ENCODE measurements at places on chromosomes 12 and 14.
A peak's percentile ranks its signal among the peaks of the same experiment; 100 is the strongest.

DNA sequence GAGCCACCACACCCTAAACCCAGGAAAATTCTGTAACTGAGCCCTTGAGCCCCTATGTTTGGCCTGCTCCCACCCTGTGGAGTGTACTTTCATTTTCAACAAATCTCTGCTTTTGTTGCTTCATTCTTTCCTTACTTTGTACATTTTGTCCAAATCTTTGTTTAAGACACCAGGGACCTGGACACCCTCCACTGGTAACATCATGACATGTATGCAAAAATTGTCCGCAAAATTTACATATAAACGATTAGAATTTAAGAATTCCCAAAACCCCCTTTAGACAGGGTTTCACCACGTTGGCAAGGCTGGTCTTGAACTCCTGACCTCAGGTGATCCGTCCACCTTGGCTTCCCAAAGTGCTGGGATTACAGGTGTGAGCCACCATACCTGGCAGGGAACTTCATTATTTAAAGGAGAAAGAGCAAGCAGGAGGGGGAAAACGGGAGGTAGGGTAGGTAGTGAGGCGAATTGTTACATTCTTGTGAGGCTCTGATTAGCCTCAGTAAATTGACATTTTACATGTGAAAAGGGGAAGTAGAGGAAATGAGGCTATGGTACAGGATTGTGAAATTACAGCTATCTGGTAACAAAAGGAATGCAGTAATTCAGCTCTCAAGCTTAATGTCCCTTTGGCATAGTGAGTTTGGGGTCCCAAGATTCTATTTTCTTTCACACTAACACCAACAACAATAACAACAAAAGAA is 27.6 kb downstream of the TUBA1A start:
- no peak for DNase-seq

GRCh38 chr12:108619369-108620160 is 14.1 kb downstream of the SELPLG start:
- DNase-seq = no peak

- no peak for DNase-seq
Measured at GRCh38 chr12:6084261-6084968, 40.1 kb downstream of the VWF start.

DNA sequence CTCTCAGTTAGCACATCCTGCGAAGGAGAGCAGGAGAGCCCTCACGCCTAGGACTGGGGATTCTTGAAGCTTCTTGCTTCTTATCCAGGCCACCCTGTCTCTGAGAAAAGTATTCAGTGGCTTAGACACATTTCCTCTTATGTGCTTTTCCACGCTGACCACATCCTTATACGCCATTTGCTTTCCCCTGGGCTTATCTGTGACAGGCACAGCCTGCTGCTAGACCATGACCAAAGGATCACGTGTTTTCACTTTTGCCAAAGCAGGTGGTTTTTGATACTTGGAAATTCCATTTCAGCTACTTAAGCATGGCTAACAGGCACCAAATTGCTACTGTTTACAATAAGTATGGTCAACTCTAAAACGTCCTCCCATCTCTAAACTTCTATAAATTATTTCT is 587.4 kb downstream of the AACS start:
- no peak for DNase-seq

DNA sequence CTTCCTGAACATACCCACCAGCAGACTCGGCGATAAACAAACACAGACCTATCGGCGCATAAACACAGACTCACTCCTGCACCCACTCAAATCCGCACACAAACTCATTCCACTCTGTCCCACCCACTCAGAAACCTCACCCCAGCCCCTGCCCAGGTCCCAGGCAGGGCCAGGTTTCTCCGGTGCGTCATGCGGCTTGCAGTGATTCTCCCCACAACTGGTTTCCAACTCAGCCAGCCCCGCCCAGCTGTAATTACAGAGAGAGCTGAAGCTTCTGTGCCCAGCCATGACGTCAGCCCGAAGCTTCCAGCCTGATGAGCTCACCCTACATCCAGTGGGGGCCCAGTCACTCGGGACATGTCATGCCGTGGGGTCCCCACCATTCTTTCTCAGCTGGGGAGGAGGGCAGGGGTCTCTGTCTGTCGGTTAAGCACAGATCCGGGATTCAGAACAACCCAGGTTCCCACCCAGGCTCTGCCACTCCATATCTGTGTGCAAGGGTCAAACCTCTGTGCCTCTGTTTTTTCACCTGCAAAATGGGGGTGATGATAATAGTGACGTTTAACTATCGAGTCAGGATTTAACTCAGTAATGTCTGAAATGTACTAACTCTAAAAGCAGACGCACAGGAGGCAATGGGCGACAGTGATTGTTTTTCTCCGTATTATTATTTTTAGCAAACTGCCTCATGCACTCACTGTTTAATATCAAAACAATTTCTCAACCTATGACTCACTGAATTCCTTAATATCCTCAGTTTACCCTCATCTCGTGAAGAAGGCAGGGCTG is 2.3 kb upstream of the HSPB8 start:
- DNase-seq = no peak

DNA sequence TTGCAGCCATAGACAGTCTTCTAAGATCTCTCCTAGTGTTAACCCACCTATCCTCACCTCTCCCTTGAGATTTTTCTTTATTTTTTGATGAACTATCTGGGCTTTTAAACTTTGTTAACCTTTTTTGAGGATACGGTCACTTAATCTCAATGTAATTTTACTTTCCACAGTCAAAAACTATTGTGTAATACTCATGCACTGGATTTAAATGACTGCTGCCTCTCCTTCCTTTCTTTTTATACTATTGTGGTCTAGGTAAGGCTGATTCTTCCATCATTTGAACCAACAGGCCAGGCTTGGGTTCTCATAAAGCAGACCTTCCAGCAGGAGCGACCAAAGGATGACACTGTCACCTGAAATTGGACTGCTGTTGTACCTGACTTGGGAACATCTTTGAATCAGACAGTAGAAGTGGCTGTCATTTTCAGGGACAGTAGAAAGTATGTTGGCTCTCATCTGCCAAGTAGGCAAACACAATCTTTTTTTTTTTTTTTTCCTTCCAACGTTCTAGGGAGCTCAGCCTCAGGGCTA is 689 bp upstream of the PDE3A start:
- DNase-seq = no peak

GRCh38 chr14:24129410-24129998 is 955 bp upstream of the FITM1 start:
- no peak for DNase-seq

- peak; percentile 93 for DNase-seq
Measured at GRCh38 chr14:54396493-54397335, at the start of gene CDKN3. CDKN3 (plus strand) TSS chr14:54397007; CDS start chr14:54397069, 62 bp downstream.

DNA sequence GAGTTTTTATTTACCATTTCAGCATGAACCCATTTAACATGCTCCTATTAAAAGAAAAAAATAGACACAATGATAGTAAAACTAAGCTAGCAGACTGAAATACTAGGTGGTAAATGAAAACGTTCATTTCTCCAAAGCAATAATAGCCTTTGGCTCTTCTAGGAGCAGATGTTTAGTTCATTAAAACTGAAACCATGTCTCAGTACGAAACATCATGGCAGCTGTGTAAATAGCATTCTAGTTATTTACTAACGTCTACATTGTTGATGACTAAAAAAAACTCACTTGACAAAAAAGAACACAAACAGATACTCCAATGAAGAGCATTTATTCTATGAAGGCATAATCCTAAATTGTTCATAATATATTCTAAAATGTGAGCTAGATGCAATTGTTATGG is 17.9 kb downstream of the RECQL start:
- no peak for DNase-seq

DNA sequence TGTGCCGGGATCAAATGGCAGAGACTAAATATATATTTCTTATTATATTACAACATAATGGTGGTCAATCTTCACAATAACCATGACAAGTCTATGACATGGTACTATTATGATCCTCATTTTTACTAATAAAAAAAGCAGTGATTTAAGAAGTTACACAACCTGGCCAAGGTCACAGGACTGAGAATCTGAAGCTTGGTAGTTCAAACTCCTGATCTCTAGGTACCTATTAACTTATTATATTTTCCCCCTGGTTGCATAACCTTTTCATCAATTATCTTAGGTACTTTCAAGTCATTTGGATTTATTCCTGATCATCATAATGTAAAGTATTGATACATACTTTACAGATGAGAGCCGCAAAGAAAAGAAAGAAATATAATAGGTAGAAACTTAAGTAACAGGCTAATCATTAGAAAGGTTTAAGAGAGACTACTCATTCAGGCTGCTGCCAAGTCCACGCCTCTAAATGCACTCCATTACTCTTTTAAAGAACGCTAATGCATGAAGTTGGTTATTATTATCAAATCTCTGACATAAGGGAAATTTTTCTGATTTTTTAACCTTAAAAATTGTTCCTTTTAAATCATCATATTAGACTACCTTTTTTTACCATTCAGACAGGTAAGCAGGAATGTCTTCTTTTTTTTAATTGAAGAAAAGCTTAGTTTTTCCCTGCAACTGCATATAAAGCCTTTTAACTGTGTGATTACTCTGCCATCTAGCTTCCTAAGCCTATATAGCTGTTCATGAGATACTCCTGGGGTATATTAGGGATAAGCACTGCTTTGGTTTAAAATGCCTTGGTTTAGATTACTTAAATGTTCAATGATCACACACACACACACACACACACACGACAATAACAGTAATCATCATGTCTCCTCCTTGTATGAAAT is 35.6 kb downstream of the RPS29 start:
- no peak for DNase-seq

- no peak for DNase-seq
Measured at GRCh38 chr14:49249022-49249421, 337.2 kb downstream of the RPS29 start.

GRCh38 chr14:33120966-33121365 is 182.3 kb downstream of the NPAS3 start:
- DNase-seq = no peak

DNA sequence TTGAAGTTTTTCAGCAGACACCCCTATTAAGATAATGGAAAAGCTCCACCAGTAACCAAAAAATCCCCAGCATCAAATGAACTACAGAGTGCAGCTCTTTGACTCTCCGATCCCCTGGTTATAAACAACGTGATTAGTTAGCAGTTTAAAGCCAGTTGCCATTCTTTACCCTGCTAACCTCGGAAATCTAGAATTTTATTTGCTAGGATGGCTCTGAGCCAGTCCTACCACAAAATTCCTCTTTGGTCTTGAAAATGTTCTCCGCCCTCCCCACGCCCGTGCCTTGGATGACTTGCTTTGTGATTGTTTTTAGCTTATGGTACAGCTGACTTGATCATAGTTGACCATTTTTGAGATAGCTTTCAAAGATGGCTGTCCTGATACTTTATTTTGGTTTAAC is 1.2 kb downstream of the KLHDC2 start:
- DNase-seq = no peak

GRCh38 chr12:6476489-6476888 is 6.0 kb upstream of the VAMP1 start:
- DNase-seq = no peak

DNA sequence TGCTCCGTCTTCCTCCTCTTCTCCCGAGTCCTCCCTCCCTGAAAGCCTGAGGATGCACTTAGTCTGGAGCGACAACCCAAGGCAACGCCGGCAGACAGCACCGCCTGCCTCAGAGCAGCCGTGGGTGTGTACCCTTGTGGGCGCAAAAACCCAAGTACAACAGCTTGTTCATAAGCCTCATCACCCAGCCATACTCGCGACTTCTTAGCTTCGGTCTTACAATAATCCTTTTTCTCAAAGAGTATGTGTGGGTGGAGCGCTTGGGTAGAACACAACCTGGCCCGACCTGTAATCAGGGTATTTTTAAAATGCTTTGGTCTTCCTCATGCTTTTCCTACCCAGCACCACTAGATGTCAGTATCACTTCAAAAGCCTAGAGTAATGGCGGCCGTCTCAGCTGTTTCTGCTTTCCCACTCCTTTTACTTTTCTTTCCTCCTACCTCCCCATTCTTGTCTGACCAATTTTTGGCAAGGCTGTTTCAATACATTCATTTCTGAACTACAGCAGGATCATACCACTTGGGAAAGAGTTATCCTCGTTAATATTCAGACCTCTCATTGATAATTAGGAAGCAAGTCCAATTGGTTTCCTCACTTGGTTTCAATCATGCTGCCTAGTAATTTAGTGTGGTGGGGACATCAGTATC is 198.9 kb downstream of the EPS8 start:
- peak; percentile 15 for DNase-seq

DNA sequence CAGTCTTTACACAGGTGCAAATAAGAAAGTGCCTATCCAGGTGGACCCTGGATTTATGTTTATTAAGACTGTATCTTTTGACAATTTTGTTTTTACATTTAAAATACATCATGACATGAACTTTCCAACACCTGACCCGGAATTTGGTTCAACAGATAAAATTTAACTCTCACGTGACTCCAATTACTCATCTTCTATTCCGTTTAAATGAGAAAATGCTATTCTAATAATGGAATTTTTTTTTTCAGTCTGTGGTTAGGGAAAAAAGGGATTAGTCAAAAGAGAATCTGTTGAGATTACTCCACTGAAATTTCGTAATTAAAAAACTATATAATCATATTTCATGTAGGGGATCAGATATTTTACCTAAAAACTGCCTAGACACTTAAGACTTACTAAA is 11.1 kb downstream of the VPS37B start:
- DNase-seq = no peak

- peak; percentile 11 for DNase-seq
Measured at GRCh38 chr12:19130224-19131024, 891 bp downstream of the PLEKHA5 start.

DNA sequence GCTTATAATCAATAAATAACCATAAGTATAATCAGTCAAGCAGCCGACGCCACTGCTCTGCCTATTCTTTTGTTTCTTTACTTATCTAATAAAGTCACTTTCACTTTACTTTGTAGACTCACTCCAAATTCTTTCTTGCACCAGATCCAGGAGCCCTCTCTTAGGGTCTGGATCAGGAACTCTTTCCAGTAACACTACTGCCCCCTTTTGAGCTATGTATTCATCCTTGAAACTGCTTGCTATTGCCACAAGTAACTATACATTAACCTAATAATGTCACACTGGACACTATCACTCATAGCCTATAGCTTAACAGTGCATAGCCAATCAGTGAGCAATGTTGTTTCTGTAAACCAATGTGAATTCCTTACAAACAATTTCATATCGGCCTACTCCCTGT is 2.8 kb upstream of the NID2 start:
- DNase-seq = no peak

GRCh38 chr12:30753233-30753632 is 1.5 kb downstream of the CAPRIN2 start:
- no peak for DNase-seq

DNA sequence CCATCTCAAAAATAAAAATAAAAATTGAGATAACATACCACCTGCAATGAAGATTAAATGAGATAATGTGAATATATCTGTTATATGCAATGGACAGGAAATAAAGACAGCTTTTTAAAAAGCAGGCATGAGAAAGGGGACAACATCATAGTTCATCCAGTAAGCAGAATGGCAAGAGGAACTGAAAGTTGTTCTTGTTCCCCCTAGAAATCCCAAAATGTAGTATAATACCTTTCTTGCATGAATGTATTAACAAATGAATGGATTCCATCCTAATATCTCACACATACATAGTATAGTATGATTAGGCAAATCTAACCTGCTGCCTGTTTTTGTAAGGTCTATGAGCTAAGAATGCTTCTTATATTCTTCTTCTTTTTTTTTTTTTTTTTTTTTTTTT is 31.4 kb downstream of the FGD6 start:
- no peak for DNase-seq

GRCh38 chr12:16189849-16190248 is 87.6 kb downstream of the SLC15A5 start:
- no peak for DNase-seq

- DNase-seq = no peak
Measured at GRCh38 chr12:131425112-131426075, 285.5 kb upstream of the SFSWAP start.

GRCh38 chr14:71361336-71361735 is 454.1 kb downstream of the PCNX1 start:
- DNase-seq = no peak
